Fibroblast of pulmonary artery (primary cell): ENCODE measurements at places on chromosomes 4 and X.

DNA sequence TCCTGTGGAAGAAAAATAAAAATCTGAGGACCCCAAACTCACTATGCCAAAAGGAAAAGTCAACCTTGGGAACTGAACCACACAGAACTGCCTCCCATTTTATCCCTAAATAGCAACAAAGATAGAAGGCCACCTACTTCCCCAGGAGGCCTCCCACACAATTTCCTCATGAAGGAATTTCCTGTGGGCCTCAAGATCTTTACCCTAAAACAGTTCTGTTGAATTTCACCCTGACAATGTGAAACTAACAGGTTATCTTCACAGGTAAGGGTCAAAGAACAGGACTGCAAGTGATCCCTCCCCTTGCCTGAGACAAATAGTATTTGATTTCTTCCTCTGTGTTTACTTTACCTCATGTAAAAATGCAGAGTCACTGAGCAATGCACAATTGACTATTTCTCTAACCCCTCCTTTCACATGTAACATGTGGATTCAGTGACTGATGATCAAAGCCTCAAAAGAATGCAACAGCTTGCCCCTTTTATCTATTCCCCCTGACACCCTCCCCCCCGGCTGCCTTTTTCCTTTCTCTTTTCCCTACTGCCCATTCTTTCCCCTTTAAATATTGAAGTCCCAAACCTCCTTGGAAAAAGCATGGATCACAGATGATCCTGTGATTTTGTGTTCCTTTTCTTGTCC is 33.3 kb downstream of the MEPE start:
- peak; percentile 27 for DNase-seq

DNA sequence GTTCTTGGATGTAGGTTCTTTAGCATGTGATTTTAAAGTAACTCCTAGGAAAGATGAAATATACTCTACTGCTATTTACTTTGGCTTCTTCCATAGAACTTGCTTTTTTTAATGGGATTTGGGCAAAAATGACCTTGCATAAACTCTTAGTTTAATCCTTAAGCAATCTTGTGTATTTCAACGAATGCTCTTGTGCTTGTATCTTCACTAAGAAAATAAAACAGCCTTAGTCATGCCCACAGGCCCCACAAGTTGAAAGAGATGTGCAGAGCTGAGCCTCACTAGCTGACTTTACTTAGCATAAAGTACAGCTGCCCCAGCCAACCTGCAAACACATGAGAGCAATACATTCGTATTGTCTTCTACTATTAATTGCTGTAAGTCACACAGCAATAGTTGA is 1609.2 kb downstream of the STIM2 start:
- no peak for DNase-seq

GRCh38 chr4:17066972-17067371 is 168.5 kb upstream of the LDB2 start:
- peak; percentile 82 for DNase-seq

GRCh38 chr4:152063621-152064240 is 302.9 kb upstream of the GATB start:
- no peak for DNase-seq

GRCh38 chr4:174215057-174215456 is 68.4 kb downstream of the FBXO8 start:
- DNase-seq, result no peak

- DNase-seq, result peak; percentile 49
Measured at GRCh38 chr4:40607221-40607620, 22.4 kb downstream of the RBM47 start.

- DNase-seq, result no peak
Measured at GRCh38 chr4:150462743-150463142, 119.2 kb upstream of the MAB21L2 start.

- no peak for DNase-seq
Measured at GRCh38 chr4:7819446-7819845, 120.2 kb downstream of the AFAP1 start.

DNA sequence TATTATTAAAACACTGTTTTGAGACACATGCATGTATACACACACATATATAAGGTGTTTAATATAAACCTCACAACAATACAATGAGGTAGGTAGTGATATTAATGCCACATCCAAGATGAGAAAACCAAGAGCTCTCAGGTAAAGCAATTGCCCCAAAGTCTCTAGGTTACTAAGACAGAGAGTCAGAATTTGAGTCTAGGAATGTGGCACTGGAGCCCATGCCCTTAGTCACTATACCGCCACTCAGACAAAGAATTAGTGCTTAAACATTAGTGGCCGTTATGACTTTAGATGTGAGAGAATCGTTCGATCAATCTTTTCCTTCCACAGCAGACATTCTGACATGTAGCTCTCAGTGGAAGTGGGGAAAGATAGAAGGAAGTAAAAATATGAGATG is 108.2 kb upstream of the ACSL4 start:
- no peak for DNase-seq

- DNase-seq, result peak; percentile 36
Measured at GRCh38 chr4:101885574-101885973, 95.0 kb downstream of the BANK1 start.

DNA sequence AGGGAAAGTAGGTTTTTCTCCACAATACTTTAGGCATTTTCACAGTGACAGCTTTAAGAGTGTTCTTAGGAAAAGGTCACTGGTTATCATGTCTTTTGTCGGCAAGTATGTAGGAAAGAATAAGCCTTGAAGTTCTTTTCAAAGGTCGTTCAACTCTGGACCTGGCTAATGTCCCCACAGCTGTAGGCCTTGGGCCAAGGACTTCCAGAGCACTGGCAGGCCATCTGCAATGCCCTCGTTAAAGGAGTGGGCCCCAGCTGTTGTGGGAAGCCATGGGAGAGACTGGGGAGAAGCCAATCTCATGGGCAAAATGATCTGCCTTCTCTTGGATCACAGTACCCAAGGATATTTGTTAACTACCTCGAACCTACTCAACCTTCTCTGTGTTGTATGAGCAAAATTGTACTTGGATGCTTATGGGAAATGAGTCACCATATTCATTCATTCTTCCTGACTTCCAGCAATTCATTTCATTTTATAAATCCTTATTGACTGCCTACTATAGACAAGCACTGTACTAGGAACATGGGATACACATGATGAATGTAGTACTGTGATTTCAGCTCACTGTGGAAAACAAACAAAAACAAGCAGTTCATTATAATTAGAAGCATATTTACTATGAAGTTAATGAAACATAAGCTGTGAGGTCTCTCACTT is 141.1 kb upstream of the KIT start:
- peak; percentile 42 for DNase-seq

DNA sequence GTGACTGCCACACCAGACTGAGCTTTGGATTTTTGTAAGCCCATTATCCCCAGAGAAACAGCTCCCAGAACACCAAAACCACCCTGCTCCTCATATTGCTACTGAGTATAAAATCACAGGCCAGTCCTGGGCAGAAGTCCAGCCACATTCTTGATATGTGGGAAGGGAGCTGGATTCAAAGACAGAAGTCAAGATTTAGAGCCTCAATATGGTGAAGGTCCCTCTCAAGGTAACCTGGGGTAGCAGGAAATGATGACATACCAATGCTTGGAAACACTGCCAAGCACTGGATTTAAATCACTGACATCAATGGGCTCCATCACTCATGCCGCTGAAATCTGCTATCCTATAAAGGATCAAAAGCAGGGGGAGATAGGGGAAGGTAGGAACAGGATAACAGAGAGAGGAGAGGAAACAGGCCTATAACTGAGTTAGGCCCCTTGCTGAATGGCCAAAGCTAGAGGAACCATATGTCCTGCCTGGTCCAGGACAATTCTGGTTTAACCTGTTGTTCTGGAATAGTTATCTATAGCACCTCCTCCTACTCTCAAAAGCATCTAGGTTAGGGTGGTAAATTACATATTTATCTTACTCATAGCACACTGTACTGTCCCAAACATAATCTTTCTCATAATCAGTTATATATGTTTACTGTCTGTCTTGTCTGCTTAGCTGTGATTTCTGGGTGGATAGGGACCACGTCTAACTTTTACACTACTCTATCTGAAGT is 83.7 kb upstream of the NHS start:
- DNase-seq, result no peak

GRCh38 chr4:72286185-72286584 is 254.4 kb downstream of the NPFFR2 start:
- DNase-seq, result peak; percentile 44

GRCh38 chr4:21013501-21013900 is 313.2 kb downstream of the PACRGL start:
- no peak for DNase-seq

DNA sequence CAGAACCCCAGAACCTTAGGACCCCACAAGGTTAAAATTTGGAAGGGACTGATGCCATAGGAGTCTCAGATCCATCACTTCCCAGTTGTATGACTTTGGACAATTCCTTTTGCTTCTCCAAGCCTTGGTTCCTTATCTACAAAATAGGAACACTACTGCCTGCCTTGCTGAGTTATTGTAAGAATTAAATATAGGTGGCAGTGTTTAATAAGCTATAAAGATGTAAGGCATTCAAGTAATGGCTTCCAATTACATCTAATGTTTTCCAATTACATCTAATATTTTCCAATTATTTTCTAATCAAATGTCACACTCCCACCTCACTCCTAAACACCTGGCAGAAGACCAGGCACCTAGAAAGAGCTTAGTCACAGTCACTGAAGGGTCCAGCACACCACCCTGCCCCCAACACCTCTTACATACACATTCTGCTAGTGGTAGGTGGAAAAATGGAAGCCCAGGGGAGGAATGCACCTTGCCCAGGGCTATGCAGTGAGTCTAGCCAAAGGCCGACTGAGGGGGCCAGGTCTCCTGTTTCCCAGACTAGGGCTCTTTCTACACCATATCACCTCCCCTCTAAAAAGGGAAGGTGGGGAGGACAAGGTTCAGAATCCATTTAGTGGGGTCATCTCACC is 24.5 kb upstream of the KDM5C start:
- no peak for DNase-seq

- DNase-seq, result no peak
Measured at GRCh38 chr4:17794730-17795129, 13.3 kb upstream of the FAM184B start.

GRCh38 chr4:120111745-120112144 is 45.1 kb upstream of the MAD2L1 start:
- DNase-seq, result no peak

DNA sequence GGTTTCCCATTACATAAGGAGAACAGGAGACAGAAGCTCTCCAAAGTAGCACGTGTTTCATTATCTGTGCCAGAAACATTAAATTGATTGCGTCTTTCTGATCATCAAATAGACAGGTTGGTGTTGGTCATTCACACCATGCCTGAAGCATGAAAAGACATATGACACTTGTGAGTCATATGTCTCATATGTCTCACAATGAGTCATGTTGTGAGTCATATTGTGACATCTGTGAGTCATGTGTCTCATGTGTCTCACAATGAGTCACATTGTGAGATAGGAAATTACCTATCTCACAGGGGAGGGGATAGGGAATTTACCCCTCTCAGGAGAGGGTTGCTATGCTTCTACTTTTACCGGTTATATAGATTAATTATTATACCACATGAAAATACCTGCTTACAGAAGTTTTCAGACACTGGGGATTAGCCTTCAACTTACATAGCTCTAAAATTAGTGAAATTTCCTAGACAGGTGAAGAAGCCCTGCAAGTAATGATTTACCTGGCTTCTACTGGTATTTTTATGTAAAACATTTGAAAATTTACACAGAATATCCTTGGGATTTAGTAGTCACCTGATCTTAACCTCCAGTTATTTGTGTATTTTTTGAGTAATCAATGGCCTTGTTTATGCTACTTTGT is 80.8 kb downstream of the NPFFR2 start:
- peak; percentile 39 for DNase-seq

DNA sequence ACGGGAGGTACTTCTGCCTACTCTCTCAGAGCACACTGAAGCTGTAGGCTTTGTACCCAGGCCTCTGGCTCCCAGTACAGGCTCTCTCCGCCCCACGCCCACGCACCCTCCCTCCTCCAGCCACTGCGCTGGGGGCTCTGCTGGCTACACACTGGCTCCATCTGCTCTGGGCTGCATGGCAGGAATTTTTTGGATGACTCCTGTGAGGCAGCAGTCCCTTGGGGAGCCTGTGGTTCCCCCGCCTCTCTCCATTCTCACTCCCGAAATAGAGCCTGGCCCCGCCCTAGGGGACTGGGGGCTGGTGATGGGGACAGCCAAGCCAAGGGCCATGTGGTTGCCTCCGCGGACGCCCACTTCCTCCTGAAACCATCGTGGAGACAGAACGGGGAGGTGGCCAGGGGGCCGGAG is 58.1 kb upstream of the ADRA2C start:
- DNase-seq, result no peak
